KG1 (cell line): ENCODE measurements at places on chromosomes 7 and 10.
A peak's percentile ranks its signal among the peaks of the same experiment; 100 is the strongest.

DNA sequence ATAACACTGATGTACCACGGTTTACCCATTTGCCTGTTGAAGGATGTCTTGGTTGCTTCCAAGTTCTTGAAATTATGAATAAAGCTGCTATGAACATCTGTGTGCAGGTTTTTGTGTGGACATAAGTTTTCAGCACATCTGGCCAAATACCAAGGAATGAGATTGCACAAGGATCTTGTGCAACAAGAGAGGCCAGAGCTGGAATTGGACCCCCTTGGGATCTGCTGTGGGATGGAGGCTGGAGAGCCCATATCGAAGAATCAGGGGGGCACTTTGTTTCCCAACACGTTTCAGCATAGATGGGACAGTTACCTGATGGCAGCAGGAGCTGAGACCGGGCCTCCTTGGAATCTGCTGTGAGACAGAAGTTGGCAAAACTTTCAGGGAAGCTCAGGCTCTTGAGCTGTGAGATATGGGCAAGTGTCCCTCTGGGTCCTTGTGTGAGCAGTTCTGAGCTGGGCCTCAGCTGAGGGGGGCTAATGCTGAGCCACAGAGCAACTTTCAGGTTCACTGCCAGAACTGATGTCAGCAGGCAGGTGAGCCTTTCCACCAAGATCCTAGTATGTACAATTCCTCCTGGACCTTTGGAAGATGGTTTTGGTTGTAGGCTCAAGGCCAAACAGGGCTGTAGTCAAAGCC is 115.2 kb upstream of the RAB18 start:
- DNase-seq = no peak

GRCh38 chr7:132276976-132277725 is 299.1 kb downstream of the PLXNA4 start:
- DNase-seq = no peak

DNA sequence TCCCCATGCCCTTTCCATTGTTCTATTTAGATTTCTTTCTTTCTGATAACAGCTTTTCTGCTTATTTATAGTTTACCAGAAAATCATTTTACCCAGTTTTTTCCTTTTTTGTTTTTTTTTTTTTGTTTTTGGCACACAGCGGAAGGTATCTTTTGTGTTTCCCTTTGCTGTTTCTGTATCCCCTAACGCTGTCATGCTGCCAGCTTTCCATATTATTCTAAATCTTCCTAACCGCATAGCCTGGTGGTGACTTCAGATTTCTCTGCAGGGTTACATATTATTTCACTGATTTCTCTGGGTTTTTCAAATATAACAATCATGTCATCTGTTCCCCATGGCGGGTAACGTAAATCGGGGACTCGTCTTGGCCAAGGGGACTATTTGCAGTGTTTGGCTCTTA is 4.0 kb upstream of the SLC29A4 start:
- DNase-seq = no peak

DNA sequence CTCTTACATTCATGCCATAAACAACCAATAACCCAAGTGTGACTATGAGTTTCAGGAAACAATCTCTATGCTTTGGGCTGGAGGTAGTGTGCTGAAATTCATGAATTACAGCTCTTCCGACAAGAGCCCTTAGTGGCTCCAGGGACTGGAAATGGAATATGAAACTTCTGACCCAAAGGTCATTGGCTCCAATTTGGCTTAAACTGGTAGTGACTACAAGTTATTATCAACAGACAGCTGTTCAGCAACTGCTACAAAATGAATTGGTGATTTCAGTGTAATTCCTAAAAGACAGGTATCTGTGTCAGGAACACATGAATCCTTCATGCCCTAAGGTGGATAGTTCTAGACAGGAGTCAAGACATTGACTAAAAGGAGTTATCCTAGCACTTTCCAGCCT is 745.4 kb downstream of the PHTF2 start:
- DNase-seq = no peak

- DNase-seq = no peak
These were observed 523.7 kb upstream of the GALNT17 start for GRCh38 chr7:70608229-70608628.

DNA sequence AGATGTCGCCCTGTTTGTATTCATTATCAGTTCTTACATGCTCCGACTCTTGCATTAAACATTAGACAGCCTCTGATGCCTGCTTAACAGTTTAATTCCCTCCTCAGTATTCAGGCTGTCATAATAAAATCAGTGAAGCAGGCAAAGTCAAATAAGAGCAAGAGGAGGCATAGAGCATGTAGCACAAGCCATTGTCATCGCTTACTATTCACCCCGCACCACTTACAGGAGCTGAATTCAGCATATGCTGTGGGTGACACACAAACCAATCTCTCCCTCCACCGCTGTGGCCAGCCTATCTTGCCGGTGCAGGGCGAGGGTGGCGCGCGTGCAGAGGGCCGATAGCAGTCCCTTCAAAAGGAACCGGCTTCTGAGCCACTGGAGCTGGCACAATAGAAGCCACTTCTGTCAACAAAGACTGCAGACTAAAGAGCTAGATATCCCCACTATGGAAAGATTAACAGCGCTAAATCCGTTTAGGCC is 433.2 kb upstream of the MGMT start:
- no peak for DNase-seq

- DNase-seq = no peak
These were observed 41.4 kb downstream of the GSDME start for GRCh38 chr7:24715661-24716479.

DNA sequence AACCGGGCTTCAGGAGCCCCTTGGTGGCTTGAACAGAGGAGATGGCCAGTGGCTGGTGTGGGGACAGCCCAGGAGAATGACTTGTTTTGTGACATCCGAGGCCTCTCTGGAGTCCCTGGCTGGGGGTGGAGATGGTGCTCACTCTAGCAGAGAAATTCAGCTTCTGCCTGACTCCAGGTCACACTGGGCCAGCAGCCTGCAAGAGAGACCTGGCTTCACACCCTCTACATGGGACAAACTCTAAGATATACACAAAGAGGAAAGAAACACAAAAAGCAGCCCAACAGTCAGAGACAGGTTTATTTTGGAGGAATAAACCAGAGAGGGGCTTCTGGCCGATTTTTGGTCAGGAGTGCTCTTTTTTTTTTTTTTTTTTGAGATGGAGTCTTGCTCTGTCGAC is 132.8 kb downstream of the ELFN1 start:
- DNase-seq = no peak

DNA sequence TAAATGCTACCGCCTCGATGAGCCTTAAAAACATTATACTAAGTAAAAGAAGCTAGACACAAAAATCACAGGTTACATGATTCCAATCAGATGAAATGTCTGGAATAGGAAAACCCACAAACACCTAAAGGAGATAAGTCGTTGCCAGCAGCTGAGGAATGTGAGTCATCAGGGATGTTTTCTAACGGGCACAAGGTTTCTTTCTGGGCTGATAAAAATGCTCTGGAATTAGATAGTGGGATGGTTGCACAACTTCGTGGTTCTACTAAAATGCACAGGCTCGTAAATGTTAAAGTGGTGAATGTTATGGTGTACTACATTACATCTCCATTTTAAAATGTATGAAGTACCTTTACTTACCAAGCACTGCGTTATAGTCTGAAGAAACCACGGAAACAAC is 9.7 kb downstream of the ABLIM1 start:
- no peak for DNase-seq

- DNase-seq = peak; percentile 55
These were observed 236.9 kb upstream of the TMEM229A start for GRCh38 chr7:124269774-124270173.

GRCh38 chr10:97889461-97890265 is 40.0 kb downstream of the GOLGA7B start:
- no peak for DNase-seq

DNA sequence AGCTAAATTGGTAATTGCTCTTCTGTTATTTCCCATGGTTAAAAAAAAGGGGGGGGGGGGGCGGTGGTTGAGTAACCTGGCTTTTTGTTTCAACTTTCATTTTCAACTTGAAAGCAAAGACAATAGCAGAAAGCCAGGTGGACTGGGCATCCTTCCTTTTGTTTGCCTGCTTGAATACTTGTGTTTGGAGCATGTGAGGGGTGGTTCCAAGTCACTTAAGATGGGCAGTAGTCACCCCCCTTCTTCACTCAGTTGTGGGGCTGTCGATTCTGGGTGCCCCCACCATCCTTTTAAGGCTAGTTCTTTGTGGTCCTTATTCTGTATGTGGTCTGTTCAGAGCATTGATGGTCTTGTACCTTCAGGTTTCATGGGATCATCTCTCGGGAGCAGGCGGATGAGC is 165.6 kb upstream of the PRR15 start:
- DNase-seq = no peak

GRCh38 chr10:78920011-78920410 is 148.8 kb upstream of the ZMIZ1 start:
- no peak for DNase-seq
